ENCODE measurements at places on chromosomes 2 and 18.

DNA sequence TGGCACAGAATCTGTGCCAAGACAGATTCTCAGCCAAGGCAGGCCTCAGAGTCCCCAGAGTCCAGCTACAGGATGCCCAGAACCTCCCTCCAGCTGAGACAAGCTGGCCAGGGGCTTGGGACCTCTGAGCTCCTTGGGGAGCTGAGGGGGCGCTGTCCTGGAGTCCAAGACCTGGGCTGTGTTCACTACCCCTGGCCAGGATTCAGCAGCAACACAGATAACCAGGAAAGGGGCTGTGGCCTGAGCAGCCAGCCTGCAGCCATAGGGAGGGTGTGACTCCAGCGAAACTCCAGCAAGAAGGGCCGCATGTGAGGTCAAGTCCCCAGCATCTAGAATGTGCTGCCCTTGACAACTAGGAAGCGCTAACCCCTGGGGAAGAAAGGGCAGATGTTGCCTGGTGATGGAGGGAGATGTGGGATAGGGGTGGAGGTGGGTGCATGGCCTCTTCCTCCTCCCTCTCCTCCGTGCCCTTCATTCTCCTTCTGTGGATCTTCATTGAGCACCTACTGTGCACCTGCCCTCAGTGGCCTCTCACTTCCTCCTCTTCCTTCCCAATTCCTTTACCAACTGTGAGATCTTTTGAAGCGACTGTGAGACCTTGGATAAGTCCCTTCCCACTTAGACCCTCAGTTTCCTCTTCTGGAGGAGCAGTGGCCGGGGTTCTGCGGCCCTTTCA lies 7.7 kb upstream of the ARID5A start:
- DNase-seq: no peak

DNA sequence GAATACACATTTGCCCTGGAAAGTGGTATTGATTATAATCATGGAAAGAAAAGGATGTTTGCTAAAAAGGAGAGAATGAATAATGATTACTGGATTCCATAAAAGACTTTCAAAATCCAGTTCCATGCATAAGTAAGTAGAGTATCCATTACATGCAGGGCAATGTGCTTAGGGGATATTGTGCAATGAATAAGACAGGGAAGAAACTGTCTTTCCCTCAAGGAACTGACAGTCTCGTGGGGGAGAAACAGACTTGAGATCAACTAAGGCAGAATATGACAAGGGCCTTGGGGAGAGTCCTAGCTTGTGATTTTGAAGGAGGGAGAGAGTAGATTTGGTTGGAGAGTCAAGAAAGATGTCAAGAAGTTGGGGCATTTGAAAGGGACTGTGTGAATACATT lies 130.6 kb downstream of the SPP2 start:
- DNase-seq: no peak

GRCh38 chr2:112627060-112628040 lies 18.4 kb upstream of the SLC20A1 start:
- peak; percentile 41 for DNase-seq

- peak; percentile 6 for DNase-seq
Measured at GRCh38 chr2:165239230-165239629, at the start of gene SCN2A. TSS of gene SCN2A (plus strand) at chr2:165239414. CDS start at chr2:165295824, 56,410 bp downstream.

GRCh38 chr18:24475926-24476589 lies 15.6 kb downstream of the HRH4 start:
- DNase-seq: no peak

- no peak for DNase-seq
Measured at GRCh38 chr2:101357376-101357775, 29.9 kb downstream of the CREG2 start.

DNA sequence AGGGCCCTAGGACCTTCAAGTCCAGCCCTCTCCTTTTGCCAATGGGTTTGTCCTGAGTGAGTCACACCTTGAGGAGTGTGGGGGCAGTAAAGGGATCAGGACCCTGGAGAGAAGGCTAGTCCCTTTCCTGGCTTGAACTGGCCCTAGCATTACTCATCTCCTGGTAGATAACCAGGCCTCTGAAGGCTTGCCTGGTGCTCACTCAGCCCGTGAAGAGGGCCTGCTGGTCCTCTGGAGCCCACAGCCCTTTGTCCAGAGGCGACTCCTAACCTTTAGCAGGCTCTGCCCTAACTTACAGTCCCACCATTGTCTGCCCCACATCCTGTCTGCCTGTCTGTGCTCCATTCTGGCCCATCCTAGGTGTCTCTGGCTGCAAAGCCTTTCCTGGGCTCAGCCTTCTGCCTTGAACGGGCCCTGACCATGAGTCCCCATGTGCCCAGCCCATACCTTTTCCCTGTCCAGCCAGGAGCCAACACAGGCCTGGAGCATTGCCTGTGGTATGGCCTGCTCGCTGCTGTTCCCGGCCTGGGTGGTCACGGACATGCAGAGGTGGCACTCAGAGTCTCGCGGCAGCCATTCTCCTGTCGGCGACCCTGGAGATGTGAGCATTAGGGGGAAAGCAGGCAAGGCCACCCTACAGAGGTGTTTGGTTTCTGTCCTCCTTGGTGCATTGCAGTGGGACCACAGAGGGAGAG lies 5.0 kb downstream of the SFTPB start:
- DNase-seq: no peak

DNA sequence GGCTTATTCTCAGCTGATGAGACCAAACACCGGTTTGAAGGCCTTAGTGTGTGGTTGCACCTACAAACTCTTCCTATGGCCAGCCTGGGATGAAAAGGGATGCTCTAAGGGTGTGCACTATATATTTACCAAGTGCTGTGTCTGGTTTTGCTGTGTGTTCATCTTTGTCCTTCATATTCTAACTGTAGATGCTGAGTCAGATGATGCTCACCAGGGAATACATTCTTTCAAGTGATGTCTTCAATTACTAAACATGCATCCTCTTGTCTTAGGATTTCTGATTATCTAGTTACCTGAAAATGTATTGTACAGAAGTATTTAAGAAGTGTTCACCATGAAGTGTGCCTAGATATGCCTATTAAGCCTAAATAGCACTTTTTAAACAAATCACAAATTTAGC lies 1111.6 kb upstream of the ZEB2 start:
- no peak for DNase-seq

DNA sequence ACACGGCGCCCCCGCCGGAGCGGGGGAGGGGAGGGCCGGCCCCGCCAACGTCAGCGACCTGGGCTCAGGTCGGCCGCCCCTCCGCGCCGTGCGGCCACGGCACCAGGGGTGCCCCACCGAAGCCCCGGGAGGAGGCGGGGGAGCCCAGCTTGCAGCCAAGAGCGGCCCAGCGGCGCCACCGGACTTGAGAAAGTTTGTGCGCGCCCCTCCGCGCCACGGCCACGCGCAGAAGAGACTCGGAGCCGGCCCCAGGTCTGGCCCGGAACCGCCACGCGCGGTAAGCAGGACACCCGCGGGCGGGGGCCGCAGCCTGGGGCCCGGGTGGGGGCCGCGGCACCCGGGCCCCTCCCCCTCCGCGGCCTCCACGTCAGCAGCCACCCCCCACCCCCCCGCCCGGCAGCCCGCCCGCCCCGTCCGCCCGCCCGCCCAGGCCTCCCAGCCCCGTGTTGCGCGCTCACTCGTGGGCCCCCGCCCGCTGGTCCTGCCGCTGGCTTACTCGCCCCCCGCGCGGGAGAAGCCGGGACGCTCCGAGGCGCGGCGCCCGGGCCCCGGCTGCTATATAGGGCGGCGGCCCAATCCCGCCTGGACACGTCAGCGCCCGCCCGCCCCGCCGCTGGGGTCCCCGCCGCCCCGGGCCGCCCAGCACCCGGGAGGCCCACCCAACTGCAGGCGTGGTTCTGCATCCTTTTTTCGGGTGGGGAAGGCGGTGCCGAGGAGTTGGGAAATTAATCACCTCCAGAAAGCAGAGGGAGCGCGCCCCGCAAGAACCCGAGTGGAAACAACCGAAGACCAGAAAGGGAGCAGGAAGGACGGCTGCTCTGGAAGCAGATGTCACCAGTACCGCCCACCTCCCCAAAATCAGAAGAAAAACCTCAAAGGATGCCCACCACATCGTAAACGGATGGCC lies 42.9 kb downstream of the HDLBP start:
- DNase-seq: peak; percentile 65

- DNase-seq: no peak
Measured at GRCh38 chr2:70214953-70215549, 24.2 kb upstream of the C2orf42 start.

GRCh38 chr2:187405921-187406320 lies 42.1 kb downstream of the CALCRL start:
- no peak for DNase-seq

GRCh38 chr2:234805836-234806235 lies 146.0 kb upstream of the SH3BP4 start:
- no peak for DNase-seq

- DNase-seq: no peak
Measured at GRCh38 chr2:58350484-58350883, 109.4 kb upstream of the FANCL start.

DNA sequence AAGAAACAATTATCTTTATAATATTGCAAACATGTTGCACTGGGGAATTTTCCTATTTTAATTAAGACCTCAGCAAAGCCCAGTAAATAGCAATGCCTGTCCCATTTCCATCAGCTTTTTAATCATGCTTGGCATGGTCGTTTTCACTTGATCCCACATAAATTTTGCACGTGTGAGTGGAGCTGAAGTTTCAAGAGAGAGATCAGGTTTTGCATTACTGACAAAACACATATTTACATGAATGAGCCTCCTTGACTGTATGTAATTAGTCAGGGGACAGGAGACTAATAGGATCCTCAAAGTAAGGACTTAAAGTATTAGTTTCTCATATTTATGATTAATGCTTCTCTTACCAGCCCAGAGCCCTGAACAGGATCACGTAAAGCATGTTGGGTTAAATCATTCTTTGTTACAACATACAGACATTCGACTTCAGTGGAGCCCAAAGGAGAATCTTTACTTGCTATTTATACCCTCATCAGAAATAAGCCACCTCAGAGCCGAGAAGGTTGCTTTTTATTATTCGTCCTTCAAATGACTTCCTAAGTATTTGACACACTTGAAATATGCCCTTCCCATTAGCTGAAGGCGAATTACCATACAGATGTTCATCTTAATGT lies 711.3 kb downstream of the GALR1 start:
- DNase-seq: no peak

DNA sequence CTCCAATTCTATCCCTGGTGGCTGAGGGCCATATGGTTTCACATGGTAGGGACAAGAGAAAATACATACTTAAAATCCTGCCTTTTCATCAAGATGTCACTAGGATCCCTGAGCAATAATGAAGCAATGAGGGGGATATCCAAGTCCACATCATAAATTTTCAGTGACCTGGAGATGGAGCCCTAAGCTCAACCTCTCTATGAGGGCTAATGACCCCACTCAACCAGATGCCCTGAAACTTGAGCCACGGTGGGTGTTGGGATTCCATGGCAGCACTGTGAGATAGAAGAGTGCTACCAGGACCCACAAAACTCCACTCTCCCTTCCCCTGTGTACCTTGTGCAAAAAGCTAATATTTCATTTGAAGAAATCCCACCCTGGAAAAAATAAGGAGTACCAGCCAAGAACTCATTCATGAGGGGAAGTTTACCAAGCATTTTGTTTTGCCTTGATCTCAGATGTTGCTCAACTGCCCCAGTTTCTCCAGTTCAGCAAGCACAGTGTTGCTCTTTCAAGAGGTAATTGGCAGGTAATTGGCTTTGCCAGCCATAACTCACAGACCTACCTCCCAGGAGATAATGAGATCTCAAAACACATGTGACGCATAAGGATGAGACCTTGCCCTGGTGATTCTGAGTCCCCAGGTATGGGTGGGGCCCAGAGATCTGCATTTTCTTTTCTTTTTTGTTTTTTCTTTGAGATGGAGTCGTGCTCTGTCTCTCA lies 51.0 kb upstream of the TTC39C start:
- DNase-seq: no peak

- DNase-seq: peak; percentile 14
Measured at GRCh38 chr2:65142515-65142914, 12.6 kb upstream of the RAB1A start.

- DNase-seq: no peak
Measured at GRCh38 chr2:111930875-111931274, 32.5 kb downstream of the MERTK start.

- no peak for DNase-seq
Measured at GRCh38 chr2:144099780-144100377, 420.0 kb downstream of the ZEB2 start.

- DNase-seq: no peak
Measured at GRCh38 chr2:11808016-11808400, 61.6 kb downstream of the LPIN1 start.

GRCh38 chr18:11906176-11906575 lies 1.9 kb downstream of the MPPE1 start:
- no peak for DNase-seq

- no peak for DNase-seq
Measured at GRCh38 chr2:240397924-240398645, 37.4 kb upstream of the GPC1 start.

GRCh38 chr2:78780864-78781583 lies 244.5 kb upstream of the REG3G start:
- no peak for DNase-seq

GRCh38 chr2:157192445-157193423 lies 64.8 kb upstream of the GALNT5 start:
- no peak for DNase-seq

DNA sequence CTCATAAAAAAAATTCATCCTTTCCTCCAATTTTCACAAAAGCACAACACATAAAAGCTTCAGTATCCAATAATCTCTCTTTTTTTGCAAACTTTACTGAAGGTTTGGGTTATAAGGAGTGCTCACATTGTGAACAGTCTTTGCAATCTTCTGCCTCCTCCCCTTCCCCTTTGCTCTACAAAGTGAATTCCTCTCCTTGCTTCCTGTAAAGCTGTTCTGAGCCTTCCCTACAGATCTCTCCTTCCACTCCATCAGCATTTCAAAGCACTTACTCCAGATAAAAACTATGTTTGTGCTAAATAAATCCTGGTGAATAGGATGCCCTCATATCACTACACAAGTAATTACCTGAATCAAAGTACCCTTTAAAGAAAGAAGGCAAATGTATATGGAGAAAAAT lies 4.6 kb upstream of the PDK1 start:
- no peak for DNase-seq

DNA sequence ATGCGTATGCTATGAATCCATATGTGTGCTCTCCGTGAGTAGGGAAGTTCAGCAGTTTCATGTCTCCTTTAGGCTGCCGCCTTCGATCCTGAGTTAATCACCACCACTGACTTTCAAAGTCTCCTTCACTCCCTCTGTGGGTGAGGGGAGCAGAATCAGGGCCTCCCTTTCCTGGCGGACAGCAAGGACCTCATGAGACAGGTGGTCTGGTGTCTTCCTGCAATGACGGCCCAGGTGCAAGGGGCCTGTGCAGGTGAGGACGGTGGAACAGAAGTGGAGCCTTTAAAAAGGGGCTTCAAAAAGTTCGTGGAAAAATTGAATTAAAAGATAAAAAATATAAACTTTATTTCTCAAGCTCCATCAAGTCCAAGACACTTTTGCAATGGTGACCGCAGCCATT lies 222.6 kb downstream of the TWIST2 start:
- DNase-seq: no peak
